GM23248 (cell line): ENCODE measurements at places on chromosomes 6 and 20.
A peak's percentile ranks its signal among the peaks of the same experiment; 100 is the strongest.

DNA sequence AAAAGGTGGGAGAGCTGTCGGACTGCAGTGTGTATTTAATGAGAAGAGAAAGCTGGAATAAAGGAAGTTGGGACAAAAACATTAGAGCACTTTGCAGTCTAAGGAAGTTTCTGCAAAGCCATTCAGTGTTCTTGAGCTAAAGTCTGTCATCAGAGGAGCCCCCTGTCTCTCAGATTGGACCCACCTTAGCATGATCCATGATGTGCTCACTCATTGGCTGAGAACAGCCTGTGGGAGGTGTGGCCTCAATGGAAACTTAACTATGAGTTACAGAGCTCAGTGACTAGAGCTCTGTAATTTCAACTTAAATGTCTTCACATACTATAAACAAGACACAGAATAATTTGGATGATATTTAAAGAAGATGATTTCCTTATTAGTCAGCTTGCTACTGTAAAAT is 437.0 kb downstream of the BTBD3 start:
- no peak for DNase-seq

GRCh38 chr6:6469074-6469473 is 119.4 kb upstream of the LY86 start:
- peak; percentile 32 for DNase-seq

DNA sequence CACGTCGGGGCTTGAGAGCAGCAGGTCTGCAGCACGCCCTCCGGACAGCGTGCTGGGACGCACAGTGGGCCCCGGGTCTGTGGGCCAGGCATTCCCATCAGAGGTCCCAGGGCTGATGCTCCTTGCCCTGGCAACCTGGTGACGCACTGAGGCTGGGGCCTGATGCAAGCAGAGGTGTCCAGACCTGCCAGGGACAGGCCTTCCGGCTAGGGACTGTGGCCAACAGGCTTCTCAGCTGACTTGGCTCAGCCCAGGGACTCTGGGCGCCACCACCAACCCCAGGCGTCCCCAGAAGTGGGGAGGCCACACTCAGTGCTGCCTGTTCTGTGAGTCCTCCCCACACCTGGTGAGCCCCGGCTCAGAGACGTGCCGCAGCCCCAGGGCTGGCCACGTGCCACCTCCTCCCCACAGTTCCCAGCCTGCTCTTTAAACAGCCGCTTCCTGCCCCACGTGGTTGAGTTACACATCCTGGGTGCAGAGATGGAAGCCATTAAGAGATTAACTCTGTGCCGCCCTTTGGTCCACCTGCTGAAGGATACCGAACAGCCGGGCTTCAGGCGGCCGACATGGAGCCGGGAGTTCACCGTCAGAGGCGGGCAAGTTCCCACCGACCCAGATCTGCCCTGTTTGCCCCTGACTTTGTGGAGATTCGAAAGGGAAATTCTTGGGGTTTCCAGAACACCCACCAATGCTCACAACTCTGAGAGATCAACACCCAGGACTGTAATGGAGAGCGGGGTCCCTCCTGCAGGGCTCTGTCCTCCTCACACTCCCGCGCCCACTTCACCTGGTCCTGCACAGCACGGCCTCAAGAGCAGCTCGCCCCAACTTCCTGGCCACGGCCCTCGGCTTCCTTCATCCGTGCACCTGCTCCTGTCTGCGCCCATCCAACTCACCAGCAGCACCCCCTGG is 37.6 kb upstream of the ZBP1 start:
- no peak for DNase-seq

- no peak for DNase-seq
These were observed 67.2 kb upstream of the DEFB112 start for GRCh38 chr6:50116797-50117542.

DNA sequence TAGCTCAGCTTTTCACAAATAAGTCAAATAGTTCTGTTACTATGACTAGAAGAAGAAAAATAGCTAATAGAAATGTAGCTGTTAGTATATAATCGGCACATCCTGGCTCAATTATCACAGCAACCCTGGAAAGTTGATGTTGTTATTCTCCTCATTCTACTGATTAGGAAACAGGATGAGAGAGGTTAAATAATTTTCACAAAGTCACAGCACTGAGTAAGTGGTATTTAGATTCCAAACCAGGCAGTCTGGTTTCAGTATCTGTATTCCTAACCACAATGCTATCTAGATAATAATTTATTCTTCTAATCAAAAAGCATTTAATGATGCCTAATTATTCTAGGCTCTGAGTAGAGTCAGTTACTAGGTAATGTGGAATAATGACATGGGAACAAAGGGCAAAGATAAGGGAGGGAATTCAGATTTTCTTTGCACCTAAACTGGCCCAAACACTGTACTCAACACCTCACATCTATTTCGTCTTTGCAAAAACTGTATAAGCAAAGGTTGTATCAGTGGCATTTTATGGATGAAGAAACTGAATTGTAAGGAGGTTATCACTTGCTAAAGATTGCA is 51.3 kb downstream of the PDE7B start:
- peak; percentile 42 for DNase-seq

DNA sequence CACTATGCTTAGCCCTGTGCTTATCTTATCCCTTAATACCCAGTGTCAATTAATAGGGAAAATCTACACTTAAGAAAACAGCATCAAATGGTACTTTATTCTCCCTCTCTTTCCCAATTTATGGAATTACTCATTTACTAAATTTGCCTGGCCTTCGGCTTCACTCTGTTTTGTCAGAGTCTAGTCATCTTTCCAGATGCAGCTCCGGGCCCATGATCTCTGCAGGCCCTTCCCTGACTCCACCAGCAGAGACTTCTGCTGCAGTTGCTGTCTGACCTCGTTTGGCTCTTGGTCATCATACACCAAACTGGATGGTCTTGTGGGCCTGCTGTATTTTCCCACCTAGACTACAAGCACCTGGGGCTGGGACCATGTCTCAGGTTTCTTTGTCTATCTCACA is 27.4 kb downstream of the MRS2 start:
- DNase-seq, result peak; percentile 82

DNA sequence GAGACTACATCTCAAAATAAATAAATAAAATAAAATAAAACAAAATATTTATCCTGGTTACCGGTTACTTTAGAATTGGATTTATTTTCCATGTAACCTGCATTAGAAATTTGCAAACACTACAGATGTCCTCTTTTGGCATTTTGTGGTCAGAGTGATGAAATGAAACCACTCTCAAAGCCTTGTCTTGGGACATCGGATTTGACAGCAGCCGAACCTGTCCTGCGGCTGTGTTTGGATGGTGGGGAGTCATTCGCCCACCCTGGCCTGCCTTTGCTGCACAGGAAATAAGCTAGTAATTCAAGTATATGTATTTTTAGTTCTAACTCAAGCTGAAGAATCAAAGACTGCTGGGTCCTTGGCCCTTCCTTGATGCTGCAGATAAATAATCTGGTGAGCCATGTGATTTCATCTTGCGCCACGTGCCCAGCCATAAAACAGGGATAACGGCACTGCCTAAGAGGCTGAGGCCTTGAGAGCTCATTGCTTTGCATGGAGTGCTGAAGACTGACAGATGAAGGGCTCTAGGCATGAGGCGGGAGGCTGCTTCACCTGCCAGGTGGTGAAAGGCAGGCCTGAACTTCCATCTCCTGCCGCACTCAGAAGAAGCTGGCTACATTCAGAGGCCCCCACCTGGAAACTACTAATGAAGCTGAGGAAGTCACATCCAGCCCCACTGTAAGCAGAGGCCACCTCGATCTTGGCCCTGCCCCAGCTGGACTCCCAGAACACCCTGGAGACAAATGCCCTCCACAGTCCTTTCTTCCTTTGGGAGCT is 76.9 kb downstream of the NOL4L start:
- DNase-seq, result no peak

DNA sequence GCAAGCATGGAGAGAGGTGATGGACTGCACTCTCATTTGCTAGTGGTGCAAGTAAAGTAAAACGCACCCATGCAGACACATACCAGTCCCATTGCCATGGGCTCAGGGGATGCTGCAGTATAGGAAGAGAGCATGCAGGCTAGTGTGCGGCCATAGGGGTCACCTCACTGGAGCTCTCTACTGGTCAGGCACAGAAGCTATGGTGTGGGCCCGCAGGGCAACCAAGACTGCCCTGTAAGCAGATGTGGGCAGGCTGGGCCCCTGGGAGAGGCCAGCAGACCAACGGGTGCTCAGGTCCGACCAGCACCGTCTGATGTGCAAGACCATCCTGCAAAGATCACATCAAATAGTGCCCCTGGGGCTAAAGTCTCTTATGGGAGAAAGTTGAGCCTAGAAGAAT is 290.7 kb downstream of the HTR1B start:
- DNase-seq, result no peak

DNA sequence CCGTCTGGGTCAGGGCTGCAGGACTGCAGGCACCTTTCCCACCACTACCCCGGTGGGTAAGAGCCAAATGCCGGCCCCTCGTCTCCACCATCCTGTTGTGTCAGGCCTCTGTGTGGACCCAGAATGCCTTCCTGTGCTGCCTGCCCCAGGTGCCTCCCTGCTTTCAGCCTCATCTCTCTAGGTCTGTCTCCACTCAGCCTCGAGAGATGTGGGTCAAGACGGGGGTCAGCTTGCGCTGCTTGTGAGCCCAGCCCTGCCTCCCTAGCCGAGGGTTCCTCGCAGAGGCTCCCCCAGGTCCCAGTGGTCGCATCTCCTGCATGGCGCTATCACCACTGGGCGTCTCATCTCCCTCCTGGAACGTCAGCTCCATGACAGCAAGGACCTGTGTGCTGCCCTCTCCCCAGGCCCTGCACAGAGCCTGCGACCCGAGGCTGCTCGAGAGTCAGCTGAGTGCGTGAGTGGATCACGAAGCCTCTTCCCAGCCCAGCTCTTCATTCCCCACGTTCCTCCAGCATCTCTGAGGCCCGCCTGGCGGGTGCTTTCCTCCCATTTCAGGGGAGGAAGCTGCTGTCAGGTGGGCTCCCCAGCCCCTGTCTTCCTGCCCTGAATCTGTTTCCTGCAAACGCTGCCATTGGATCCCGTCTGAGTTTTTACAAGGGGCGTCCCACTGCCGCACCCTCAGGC is 38.7 kb upstream of the ZBP1 start:
- no peak for DNase-seq

GRCh38 chr20:44861531-44862006 is 23.9 kb upstream of the YWHAB start:
- peak; percentile 88 for DNase-seq

DNA sequence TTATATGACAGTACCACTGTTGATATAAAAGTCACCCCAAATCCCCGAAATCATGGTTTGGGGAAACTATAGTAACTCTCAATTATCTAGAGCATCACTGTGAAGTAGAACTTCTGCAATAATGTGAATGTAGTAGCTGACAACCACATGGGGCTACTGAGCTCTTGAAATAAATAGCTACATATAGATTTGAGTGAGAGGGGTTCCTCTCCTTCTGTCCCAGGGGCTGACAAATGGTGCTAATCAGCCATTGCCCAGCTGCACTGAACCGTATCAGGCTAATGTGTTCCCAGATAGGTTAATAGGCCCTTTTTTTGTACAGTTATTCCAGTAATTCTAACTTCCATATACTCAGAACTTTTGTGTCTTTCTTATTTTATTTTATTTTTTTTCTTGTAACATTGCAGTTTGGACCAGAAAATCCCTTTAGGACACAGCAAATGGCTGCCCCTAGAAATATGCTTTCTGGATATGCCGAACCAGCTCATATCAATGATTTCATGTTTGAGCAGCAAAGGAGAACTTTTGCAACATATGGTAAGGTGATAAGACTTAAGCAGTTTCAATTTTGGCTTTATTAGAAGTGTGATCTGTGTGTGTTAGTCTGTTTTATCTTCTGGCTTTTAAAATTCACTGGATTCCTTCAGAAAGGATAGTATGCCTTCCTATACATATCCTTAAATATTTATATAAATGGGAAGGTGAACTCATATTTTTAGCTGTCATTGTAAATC is 21.1 kb downstream of the CDC40 start:
- DNase-seq, result no peak

DNA sequence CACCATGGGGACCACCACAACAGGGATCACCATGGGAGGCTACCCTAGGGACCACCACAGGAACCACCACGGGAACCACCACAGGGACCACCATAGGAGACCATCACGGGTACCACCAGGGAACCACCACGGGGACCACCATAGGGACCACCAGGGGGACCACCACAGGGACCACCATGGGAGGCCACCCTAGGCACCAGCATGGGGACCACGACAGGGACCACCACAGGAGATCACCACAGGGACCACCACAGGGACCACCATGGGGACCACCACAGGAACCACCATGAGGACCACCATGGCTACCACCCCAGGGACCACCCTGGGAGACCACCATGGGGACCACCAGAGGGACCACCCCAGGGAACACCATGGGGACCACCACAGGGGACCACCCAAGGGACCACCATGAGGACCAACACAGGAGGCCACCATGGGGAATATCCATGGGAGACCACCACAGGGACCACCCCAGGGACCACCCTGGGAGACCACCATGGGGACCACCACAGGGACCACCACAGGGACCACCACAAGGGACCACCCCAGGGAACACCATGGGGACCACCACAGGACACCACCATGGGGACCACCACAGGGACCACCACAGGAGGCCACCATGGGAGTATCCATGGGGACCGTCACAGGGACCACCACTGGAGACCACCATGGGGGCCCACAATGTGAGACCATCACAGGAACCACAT is 67.6 kb upstream of the MPC1 start:
- DNase-seq, result no peak

DNA sequence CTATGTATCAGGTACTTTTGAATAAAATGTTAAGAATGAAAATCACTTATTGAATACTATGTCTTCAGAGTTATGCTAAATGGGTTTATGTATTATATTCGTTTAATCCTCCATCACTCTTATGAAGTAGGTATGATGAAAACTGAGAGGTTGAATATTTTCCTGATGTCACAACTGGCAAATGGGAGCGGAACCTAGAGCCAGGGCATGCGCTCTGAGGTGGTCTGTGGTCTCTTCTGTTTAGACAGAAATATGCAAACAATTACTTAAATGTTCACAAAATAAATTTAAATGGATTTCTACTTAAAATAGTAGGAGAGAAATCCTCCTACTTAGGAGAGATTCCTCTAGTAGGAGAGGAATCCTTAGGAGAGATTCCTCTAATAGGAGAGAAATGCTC is 21.3 kb upstream of the UTRN start:
- no peak for DNase-seq

GRCh38 chr6:23659125-23659524 is 466.9 kb upstream of the NRSN1 start:
- peak; percentile 9 for DNase-seq

GRCh38 chr6:73739096-73739495 is 43.1 kb downstream of the CD109 start:
- DNase-seq, result peak; percentile 75

DNA sequence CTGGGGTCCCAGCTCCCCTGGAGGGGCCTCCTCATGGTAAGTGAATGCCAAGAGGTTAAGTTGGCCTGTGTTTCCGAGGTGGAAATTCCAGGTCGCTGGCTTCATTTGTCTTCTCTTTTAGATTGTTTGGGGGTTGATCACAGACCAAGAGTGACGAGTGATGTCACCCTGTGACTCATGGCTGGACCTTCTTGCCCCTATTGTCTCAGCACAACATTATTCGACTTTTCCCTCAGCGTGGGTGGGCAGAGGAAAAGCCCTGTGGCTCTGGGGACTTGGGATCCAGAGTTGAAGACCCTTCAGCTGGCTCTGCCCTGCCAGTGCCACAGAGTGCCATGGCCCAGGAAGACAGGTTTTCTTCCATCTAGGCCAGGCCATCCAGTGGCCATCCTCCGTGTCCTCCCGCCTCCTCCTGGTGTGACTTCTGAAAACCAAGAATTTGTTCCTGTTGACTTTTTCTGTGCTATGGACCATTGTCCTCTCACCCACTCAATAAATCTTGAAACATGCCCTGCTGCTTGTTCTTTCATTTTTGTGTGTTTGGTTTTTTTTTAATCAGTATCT is 15.4 kb upstream of the SNHG17 start:
- peak; percentile 77 for DNase-seq
